ENCODE measurements at places on chromosomes 4 and X. TPM values are rescaled to one million over a fixed set of nuclear protein-coding genes. Genes with fewer than 3 reads are reported as not detected.

GRCh38 chr4:88144866-88145300 lies 13.6 kb downstream of the ABCG2 start:
- H3K27ac ChIP-seq = no peak overlapping the region
- DNase-seq = no peak
- peaks cover 25% of the 10 kb centered on the region for H3K4me1 ChIP-seq
- H3K27me3 ChIP-seq = no peaks in the 10 kb centered on the region

- no peak for DNase-seq
- H3K4me1 ChIP-seq = no peaks in the 10 kb centered on the region
- no peak overlapping the region for H3K4me3 ChIP-seq
These were observed 25.2 kb upstream of the PLAC1 start for GRCh38 chrX:134683351-134684005.

The ETDA gene
- not detected for total RNA-seq

DNA sequence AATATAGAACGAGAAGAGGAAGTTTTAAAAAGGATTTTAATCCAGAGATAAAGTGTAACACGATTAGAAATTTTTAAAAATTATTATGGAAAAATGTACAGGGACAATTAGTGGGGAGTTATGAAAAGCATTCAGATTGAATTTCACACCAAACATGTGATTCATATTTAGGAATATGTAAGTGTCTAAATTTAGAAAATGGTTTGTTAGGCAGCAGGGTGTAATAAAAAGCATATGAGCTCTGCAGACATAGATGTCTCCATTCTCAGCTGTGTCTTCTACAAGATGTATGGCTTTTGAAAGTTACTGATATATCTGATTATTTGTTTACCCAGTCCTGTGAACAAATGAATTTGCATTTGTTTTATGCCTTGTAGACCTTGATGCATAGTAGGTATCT lies 638.9 kb upstream of the AGA start:
- no peak overlapping the region for H3K4me3 ChIP-seq
- H3K27me3 ChIP-seq = no peaks in the 10 kb centered on the region
- no peak for DNase-seq
- H3K27ac ChIP-seq = no peak overlapping the region
- no peaks in the 10 kb centered on the region for H3K4me1 ChIP-seq

The H2BW2 gene
- not detected for total RNA-seq

The FGFR3 gene
- 17.4 TPM for total RNA-seq

Data from GM23338 (cell line).